ENCODE measurements at places on chromosomes 1 and 21.

GRCh38 chr1:37317870-37318467 lies 156.4 kb upstream of the ZC3H12A start:
- no peak for DNase-seq

- DNase-seq, result no peak
Measured at GRCh38 chr1:116938216-116938615, 28.5 kb downstream of the PTGFRN start.

DNA sequence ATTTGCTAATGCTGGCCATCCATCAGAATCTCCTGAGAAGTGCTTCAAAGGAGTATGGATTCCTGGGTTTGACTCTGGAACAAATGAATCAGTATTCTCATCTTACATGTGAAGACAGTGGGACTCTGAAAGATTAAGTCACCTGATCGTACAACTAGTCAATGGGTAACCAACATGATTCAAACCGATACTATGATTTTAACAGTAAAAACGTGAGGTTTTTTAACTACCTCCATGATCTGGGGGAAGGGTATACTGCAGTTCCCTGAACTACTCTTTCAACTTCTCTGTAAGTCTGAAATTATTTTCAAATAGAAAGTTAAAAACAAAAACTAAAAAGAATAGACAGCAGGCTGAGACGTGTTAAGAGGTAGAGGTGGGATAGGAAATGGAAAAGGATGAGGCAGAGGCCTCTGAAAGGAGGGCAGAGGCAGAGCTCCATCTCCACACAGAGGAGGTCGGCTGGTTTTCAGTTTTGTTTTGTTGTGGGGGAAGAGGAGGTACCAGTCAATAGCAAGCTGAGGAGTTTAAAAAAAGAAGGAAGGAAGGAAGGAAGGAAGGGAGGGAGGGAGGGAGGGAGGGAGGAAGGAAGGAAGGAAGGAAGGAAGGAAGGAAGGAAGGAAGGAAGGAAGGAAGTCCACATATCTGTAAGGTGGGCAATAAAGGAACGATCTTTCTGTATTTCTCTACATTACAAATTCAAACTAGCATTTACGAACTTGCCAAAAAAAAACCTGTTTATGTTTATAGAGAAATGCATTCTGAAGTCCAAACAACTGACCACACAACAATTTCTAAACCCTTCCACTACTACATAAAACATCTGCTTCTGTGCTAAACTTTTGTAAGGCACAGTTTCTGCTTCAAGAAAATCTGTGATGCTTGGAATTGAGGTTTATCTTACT lies 213.1 kb downstream of the RERE start:
- DNase-seq, result no peak

DNA sequence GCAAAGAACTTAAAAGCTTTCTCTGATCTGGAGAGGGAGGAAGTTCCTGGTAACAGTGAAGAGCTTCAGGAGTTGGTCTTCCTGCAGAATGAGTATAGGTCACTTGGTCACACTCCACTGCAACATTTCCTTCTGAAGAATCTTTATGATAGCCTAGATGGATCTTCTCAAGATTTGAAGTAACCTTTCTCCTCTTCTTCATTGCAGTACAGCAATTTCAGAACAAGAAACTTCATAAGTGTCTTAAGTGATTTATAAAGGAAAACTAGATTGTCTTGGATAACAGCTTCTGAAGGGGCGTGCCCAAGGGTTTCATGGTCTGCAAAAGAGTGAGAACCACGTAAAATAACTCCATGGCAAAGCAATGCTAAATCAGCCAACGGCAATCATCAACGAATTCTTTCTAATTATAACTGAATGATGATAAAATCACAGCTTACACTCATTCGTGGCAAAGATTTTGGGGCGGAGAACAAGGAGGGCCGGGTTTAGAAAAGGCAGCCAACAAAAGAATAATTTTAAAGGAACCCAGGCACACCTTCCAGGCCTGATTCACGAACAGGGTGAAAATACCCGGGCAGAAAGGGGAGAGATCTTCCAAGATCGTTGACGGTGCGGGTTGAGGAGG lies 53.9 kb upstream of the ASPM start:
- no peak for DNase-seq

DNA sequence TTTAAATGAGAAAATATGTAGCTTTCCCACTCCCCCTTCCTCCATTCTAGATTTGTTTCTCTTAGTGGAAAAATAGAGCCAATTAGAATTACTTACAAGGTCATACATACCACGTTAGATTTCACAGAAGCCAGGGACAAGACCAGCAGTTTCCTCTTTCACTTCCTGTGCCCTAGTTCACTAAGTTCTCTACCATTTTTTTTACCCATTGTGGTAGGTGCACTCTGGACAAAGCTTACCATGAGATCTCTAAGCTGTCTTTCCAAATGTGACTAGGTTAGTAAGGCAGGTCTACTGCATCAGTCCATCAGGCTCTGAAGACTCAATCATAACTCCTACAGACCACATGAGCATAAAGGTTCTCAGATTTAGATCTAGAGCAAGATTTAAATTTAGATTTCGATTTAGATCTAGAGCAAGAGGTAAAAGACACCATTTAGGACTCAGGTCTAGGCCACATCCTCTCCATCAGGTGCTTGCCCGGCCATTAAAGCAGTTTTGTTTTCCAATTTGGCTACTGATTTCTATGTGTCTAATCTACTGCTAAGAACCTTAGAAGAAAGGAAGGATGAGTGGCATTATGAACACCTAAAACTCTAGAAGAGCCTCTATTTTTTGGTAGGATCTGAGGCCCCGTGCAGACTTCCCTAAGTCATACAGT lies 235.3 kb downstream of the FAF1 start:
- no peak for DNase-seq

DNA sequence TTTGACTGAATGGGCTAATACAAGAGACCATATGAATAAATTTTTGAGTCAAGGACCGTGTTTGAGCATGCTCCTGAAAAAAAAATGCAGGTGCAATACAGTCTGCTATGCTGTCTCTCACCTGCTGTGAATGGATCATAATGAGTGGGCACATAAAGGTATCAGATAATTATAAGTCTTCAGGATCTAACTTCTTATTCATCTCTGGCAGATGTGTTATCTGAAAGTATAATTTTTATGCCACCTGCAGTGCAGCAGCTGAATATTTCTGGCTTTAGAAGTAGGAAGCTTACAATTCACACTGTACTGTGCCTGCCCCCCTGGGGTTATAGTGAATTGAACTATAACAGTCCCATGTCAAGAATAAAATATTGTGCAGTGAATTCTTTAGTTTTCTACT lies 333.3 kb downstream of the MRPL39 start:
- DNase-seq, result no peak

- no peak for DNase-seq
Measured at GRCh38 chr1:222905151-222905550, 90.3 kb downstream of the DISP1 start.

GRCh38 chr21:36985751-36986594 lies 19.5 kb upstream of the HLCS start:
- DNase-seq, result no peak

DNA sequence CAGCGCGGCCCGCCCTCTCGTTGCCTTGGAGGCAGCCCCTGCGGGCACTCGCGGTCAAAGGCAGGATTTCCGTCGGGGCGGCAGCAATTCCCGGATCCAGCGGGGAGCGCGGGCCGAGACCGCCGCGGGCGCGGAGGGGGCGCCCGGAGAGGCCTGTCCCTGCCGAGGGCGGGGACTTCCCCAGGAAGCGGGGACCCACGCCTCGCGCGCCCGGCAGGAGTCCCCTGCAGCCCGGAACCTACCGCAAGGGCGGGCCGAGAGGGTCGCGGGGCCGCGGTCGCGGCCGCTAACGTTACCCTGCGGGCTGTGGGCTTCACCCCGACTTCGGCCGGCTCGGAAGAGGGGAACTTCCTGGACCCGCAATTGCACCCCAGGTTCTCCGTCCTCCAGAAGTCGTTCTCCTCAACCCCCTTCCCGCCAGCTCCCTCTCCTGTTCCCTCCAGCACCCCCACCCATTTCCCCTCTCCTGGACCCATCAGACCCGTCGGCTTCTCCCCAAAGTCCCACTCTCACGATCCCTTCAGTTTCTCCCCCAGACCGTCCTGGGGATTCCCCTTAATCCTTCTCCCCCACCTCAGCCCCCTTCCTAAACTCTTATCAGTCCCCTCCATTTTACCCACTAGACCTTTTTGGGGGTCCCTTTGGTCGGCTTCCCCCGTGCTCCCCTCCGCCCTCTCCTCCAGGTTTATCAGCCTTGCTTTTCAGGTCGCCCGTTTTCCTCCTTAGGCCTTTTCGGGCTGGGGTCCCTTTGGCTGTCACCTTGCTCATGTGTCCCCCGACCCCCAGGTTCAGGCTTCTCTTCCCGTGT lies 604 bp downstream of the FGR start:
- DNase-seq, result no peak

GRCh38 chr1:245155272-245156040 lies 671 bp downstream of the KIF26B start:
- no peak for DNase-seq

DNA sequence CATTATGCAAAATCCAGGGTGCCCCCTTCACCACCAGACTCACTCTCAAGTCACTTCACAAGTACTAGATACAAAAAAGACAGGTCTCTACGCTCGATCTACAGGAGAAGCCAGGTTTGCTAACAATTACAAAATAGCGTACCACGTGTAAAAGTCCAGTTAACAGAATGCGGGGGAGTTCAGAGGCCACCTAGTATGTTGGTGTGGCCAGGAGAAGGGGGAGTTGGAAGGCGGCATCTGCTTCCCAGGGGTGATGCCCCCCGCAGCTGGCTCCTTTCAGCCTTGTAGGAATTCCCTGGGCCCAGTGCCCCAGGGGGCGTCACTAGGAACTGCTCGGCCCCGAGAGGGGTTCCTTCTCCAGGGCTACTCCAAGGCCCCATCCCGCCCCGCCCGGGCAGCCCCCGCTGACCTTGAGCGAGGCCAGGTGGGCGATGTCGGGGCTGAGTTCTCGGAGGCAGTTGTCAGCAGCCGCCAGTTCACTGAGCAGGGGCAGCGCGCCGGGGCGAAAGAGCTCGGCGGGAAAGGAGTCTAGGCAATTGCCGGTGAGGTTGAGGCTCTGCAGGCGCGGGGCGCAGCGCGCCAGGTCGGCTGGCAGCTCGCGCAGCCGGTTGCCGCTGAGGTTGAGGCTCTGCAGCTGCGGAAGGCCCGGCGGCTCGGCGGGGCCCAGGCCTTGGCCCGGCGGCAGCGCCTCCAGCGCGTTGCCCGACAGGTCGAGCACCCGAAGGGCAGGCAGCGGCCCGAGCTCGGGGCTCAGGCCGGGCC lies 664 bp downstream of the LRRC47 start:
- DNase-seq, result no peak

DNA sequence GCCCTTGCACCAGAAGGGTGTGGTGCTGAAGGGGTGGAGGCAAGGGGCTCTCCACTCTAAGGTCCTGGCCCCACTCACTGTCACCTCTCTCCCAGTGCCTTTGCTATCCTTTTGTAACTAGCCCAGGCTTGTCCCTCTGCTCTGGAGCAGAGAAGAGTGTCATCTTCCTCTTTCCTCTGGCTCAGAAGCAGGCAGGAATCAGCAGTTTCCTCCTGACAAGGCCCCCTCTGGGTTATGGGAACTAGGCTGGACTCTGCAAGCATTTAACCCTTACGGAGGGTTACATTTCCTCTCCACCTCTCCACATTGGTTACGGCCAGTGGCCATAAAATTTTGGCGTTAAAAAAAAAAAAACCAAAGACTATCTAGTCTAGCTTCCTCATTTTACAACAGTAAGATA lies 30.4 kb downstream of the PLXNA2 start:
- DNase-seq, result no peak

DNA sequence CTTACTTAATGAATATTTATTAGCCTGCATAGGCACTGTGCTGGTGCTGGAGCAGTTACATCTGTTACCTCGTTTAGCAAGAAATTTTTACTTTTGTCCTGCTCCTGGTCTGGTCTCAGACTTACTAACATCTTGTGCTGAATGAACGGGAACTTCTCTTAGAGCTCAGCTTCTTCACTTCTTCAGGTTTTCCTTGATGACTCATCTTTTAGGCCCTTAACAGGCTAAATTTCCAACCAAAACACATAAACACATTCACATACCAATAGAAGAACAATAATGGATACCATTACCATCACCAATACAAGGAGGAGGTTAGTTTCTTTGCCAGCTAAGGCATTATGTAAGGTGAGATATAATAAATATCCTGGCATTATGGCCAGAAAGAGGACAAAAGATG lies 68.9 kb downstream of the IFI44 start:
- DNase-seq, result no peak

- DNase-seq, result no peak
Measured at GRCh38 chr1:248755517-248755916, at the start of gene LYPD8. Gene LYPD8 (minus strand): TSS chr1:248755759. CDS start chr1:248751081, 4,678 bp downstream.

DNA sequence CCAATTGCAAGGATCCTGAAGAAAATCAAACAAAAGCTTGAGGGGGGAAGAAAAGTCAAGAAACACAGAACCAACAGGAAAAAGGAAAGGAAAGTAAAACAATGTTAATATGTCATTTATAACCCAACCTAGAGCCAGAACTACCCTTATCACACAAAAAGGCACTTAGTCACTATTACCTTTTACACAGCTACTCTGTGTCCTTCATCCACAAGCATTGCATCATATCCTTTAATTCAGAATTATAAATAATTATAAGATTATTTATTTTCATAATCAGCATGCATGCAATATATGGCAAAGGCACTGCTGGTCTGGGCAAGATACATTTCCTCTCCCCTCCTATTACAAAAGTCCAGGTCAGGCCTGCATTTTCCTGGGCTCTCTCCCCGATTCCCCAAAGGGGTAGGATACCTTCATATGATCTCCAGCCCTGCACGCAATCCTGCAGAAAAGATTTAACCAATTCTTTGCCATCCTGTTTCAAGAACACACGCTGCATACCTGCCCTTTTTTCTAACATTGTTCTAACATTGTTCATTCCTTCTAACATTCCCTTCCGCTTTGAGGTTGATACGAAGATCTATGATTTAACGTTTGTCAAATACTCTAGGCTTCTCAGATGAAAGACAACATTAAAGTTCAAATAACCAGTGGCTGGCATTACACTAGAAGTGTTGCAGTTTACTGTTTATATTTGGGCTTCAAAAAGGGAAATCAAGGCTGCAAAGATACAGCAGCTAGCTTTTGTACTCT lies 4.3 kb downstream of the PTPN14 start:
- no peak for DNase-seq

- no peak for DNase-seq
Measured at GRCh38 chr1:20958430-20958829, 171.3 kb upstream of the HP1BP3 start.

GRCh38 chr1:112517646-112518045 lies 8.9 kb downstream of the WNT2B start:
- DNase-seq, result no peak

DNA sequence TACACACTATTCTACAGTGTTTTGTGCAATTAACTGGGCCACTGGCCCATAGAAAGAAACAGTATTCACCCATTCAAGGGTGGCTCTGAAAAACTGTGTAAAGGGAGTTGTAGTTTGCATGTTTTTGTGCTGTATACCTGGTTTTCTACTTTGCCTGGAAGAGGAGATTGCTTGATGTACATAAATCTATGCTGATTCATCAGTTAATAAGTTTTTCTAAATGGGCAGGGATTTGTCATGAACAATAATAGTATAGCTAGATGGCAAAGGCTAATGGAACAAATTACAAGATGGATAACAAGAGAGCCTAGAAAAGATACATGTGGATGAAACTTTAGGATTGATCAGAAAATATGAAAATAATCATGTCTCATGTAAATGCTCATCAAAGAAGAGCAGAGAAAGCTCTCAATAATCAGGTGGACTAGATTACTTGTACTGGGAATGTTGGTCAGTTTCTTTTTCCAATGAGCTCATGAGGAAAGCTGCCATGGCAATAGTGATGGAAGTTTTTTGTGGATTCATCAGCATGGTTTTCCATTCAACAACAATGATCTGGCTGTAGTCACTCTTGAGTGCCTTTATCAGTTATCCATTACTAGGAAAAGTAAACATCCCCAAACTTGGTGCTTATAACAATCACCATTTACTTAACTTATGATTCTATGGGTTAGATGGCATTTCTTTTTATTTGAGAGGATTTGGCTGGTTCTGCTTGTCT lies 602.8 kb downstream of the BRINP3 start:
- DNase-seq, result no peak

Data from stimulated activated CD8-positive, alpha-beta memory T cell treated with anti-CD3 and anti-CD28 coated beads, Interleukin-7, amount 100 ng/mL, for 1 hour (primary cell).